Activated CD4-positive, alpha-beta T cell treated with anti-CD3 and anti-CD28 coated beads for 36 hours (primary cell): ENCODE measurements at places on chromosomes 13 and 19. TPM values are rescaled to one million over a fixed set of nuclear protein-coding genes. Genes with fewer than 3 reads are reported as not detected.

DNA sequence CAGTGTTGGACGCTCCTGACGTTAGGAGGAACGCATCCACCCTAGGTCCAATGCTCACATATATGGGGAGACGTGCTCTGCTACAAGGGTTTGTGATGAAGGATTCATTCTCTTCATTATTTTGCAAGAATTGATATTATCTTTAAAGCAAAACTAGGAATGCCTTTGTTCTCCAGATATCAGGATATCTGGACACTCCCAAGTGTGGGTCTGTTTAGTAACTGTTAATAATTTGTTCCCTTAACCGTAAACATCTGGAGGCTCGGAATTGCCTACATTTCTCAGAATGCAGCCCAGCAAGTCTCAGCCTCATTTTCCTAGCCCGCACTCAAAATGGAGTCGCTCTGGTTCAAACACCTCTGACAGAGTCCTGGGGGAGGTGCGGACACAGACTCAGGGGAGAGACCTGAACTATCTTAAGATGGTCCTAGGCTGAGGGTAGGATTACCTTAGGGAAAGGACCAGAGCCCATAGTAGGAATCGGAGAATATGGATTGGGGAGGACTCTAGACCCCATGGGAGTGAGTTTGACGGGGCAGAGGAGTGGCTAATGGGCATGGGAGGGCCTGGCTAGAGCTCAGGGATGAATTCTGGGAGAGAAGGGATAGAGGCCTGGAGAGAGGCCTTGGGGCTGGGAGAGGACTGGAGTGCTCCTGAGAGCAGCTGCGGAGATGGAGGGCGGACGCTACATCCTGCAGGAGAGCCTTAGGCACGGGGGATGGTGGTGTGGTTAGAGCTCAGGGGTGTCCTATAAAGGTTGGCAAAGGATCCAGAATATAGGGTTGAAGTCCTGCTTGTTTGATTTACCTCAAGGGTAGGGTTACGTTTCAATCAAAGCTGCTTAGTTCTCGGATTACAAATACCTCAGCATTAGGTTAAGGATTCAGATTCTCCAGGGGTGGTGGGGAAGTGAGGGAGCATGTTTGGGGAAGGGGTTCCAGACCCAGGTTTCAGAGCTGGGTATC, 43.2 kb downstream of the ZNF331 start:
- no peak for DNase-seq

SLC7A9 gene
- not detected for total RNA-seq

TJP3 gene
- 1.0 TPM for total RNA-seq

CD209 gene
- total RNA-seq, result not detected

DNA sequence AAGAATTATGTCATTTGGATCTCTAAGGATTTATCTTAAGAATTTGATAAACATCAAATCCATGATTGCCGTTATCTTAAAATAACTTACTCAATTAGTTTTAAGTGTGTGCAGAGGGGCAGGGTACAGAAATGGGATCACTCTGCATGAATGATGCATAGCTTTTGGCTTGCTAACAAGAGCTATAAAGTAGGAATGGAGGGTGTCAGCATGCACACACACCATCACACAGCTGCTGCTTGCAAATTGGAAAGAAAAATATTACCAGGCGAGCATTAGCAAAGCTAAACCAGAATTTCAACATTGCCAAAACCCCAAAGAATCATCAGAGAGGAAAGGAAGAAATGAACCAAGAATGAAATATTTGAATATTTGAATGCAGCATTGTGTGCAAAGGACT, 580.6 kb downstream of the LMO7 start:
- no peak for DNase-seq

DNA sequence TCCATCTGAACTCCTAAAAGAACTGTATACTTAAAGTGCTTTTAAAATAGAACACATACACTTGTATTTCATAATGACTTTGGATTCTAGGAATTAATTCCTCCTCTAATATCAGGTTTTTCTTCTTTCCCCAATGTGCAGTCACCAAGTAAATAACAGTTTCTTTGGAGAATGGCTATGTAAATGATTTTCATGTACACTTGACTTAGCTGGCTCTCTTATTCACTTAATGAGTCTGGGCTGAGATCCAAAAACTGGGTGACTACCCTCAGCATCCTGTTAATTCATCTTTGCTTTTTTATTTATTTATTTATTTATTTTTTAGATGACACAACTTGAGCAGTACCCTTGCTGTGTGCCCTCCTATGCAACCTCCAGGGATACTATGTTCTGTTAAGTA, 1003.7 kb downstream of the SLITRK1 start:
- no peak for DNase-seq
